Urinary bladder (tissue), 4 donors: ENCODE measurements at places on chromosomes 2 and 18. TPM values are rescaled to one million over a fixed set of nuclear protein-coding genes. Genes with fewer than 3 reads are reported as not detected.

DNA sequence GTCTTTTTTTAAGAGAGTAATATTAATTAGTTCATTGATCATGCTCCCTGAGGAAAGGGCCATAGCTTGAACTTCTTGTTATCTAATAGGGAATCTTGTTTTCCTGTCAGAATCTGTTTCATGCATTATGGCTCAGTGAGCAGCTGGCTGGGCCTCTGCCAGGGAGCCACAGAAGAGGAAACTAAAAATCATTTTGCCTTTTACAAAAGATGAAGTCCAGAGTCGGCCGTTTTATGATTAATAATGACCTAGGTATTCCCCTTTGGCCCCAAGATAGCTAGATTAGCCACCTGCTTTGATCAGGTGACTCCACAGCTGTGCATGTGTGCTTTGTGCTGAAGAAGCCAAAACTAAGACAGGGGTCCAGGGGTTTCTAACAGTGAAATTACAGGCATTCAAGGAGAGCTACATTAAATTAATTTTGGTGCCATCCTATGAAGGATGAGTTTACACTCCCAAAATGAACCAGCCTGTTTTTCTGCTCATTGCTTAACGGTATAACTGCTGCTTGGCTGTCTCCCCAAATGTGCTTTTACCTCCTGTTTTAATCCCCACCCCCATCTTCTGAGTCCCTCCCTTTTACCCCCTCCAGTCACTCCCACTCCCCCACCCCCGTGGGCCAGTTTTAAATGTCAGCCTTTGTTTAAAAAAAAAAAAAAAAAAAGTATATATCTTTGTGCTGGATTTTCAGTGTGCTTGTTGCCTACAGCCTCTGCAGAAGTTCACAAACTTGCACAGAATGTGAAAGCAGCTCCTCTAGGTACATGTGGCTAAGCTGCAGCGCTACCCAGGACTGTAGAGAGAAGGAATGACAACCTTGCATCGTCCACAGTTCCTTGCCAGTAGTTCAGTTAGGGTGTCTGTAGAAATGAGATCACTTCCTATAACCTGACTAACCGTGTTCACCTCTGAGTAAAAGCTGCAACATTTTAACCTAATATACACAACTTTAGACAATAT is 93.1 kb downstream of the CABLES1 start:
- no peak for DNase-seq

DNA sequence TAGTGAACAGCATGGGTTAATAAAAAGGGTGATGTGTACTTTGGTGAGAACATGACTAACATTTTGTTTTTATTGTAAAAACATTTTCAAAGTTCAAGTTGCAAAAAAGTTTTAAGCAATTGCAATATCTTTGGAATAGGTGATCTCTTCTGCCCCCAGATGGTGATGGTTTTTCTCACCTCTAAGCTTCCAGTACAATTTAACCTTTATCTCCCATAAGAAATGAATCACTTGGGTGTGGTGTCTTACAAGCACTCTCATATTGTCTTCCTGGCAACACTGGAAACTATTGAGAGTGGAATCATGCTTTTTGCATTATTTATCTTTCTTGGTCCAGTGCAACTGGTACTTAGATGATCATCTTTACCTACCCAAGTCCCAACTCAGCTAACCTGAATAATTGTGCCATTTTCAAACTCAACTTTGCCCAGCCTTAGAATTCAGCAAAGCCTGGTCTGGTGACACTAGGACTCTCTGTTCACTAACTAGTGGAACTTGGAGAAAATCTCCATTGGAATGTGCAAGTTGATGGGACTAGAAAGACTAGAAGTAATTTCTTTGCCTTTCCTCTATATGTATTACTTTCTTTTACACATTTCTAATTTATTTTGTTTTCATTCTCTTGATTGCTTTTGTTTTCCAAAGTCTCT is 964.7 kb upstream of the ZEB2 start:
- no peak for DNase-seq

GRCh38 chr2:69943843-69944525 is 17.4 kb downstream of the ASPRV1 start:
- no peak for DNase-seq

DNA sequence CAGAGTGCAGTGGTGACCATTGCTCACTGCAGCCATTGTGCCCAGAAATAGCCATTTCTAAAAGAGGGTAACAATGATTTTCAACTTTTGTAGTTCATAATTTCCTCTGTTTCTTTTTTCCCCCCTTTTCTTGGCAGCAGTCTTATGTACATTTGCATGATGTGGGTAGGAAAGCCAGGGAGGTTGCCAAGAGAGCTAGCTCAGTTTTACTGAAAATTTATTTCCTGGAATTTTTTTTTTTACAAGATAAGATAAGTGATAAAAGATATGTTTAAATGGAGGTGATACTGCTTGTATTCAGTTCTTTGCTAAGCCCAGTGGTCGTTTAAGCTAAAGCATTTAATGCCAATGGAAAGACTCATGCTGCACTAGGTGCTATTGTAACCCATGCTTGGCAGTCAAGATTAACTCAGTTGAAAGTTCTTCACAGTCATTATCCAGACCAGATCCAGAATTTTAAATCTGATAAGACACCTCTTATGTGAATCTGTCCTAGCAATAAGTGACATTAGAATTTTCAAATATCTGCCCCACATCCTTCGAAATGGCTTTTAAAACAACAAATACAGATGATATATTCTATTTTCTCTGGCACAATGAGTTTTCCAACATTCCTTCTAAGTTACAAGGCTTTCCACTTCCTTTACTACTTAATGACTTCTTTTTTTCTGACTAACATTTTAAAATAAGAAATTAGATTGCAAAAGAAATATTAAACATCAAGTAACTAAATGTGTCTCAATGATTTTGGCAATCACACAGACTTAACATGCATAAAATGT is 4.4 kb upstream of the ATP8B1 start:
- DNase-seq: no peak

GRCh38 chr2:47360927-47361326 is 42.0 kb upstream of the MSH2 start:
- DNase-seq: no peak

GRCh38 chr18:10752382-10752781 is 226.6 kb downstream of the NAPG start:
- no peak for DNase-seq

DNA sequence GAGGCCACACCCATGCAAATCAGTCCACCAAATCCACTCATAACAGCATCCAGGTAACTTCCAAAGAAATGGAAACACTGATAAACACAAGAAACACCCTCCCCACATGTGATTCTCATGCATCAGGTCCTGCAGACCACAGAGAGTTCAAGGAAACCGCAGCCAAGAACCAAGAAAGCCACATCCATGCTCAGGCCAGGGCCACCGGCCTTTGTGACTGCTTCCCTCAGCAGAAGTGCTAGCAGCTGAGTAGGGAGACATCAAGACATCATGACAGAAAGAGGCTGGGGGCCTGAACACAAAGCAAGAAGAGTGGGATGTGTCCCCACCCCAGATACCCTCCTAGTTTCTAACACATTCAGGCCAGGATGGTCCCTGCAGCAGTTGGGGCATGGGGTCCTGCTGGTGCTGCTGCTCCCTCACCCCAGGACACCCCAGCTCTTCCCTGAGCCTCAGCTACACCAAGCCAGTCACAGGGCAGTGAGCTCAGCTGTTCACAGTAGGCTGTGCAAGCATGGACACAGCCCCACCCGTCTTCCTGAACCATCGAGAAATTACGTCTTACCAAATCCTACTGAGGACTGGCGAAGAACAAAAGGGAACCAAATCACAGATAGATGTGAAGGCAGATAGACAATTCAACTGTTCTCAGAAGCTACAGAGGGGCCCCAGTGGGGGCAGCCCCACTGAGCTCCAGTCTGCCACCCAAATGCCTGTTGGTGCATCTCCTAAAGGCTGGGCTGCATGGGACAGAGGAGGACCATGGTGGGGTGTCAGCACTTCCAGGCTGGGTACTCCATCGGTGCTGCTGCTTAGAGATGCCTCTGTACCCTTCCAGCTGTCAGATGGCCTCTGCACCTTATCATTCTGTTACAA is 60.9 kb downstream of the HDAC4 start:
- no peak for DNase-seq

C1GALT1C1L gene
- total RNA-seq: 2.2 TPM
